ENCODE measurements at places on chromosomes 7 and 10.

GRCh38 chr7:103843689-103844480 is 145.6 kb downstream of the RELN start:
- DNase-seq = no peak

- no peak for DNase-seq
These were observed 224.1 kb downstream of the DOCK4 start for GRCh38 chr7:111982133-111982532.

DNA sequence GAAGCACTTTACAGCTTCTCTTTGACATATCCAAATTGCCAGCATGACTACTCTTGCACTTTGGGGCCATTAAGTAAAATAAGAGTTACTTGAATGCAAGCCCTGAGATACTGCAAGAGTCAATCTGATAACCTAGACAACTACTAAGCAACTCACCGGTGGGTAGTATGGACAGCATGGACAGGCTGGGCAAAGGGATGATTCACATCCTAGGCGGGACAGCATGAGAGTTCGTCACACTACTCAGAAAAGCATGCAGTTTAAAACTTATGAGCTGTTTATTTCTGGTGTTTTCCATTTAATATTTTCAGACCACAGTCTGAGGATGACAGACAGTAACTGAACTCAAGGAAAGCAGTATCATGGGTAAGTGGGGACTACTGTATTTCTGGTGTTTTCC is 84.0 kb downstream of the ORC5 start:
- DNase-seq = no peak

GRCh38 chr7:5012985-5013384 is 32.7 kb upstream of the RBAK start:
- no peak for DNase-seq

GRCh38 chr7:84117304-84117703 is 77.3 kb downstream of the SEMA3A start:
- DNase-seq = no peak

DNA sequence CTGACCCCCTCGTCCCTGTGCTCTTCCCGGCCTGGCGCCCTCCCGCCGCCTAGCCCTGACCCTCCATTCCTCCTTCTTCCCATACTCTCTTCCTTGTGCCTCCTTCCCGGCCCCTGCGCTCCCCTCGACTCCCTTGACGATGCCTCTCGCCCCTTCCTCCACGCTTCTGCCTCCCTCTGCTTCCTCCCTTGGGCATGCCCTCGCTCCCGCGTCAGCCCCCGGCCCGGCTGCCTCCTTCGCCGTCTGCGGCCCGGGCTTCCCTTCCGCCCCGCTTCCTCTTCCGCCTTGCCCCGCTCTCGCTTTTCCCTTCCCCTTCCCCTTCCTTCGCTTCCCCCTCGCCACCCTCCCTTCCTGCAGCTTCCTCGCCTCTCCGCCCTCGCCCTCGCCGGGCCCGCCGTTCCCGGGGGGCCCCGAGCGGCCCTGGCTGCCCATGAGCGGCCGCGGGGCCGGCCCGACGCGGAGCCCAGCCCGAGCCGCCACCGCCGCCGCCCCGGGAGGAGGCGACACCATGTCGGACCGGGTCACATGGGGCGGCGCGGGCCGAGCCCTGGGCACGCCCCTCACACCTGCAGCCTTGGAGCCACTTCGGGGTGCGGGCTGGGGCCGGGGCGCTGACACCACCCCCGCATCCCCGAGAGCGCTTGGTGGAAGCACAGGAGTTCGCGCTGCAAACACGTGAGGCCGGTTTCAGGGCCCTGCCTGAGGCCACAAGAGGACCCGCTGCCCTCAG is at the start of gene FBXW4:
Gene FBXW4, minus strand, starts transcription at position 497 of the 730 bp plus-strand sequence. Its CDS starts 65 bp downstream, at position 432.
- peak; percentile 49 for DNase-seq

DNA sequence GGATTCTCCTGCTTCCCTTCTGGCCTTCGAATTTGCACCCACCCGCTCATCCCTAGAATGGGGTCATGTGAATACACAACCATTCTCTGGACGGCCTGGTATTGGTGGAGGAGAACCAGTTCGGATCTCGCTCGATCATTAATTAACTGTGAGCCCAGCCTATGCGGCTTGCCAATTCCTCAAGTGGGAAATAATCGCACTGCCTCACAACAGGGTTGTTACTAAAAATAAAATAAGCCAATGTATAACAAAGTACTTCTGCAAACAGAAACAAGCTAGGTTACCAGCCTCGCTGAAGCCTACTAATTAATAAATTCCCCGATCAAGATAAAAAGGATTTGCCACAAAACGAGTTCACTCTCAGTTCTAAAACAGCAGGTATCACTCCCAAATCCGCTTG is 16.2 kb downstream of the CTBP2 start:
- DNase-seq = peak; percentile 15
